Cerebellar cortex (tissue), 1 donor: ENCODE measurements at places on chromosomes 1 and 21.
A peak's percentile ranks its signal among the peaks of the same experiment; 100 is the strongest.

- no peak for DNase-seq
Observed at GRCh38 chr1:23451441-23451840, 26.9 kb upstream of the TCEA3 start.

GRCh38 chr1:98211271-98211845 is 290.5 kb upstream of the DPYD start:
- no peak for DNase-seq

DNA sequence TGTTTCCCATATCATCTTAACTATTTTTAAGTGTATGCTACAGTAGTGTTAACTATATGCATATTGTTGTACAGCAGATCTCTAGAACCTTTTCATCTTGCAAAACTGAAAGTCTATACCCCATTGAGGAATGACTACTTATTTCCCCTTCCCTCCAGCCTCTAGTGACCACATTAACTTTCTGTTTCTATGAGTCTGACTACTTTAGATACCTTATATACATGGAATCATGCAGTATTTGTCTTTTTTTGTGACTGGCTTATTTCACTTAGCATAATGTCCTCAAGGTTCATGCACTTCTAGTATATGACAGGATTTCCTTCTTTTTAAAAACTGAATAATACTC is 96.5 kb upstream of the BTG3 start:
- DNase-seq, result no peak

DNA sequence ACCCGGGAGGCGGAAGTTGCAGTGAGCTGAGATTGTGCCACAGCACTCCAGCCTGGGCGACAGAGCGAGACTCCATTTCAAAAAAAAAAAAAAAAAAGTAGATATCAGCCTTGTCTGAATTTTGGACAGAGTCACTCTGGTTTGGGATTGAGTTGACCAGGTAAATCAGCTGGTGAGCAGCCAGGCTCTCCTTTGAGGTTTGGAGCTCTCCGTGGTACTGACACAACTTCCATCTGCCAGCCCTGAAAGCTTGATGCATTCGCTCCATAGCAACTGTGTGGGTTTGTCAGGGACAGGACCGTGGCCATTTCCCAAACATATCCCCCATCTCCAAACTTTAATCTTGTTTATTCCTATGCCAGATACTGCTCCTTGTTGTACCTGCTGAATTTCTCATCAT is 155.2 kb downstream of the DMRTA2 start:
- DNase-seq, result no peak

- peak; percentile 35 for DNase-seq
Observed at GRCh38 chr21:28522014-28522799, 470.5 kb downstream of the LTN1 start.

GRCh38 chr21:46286648-46287002 is 483 bp downstream of the YBEY start:
- no peak for DNase-seq

DNA sequence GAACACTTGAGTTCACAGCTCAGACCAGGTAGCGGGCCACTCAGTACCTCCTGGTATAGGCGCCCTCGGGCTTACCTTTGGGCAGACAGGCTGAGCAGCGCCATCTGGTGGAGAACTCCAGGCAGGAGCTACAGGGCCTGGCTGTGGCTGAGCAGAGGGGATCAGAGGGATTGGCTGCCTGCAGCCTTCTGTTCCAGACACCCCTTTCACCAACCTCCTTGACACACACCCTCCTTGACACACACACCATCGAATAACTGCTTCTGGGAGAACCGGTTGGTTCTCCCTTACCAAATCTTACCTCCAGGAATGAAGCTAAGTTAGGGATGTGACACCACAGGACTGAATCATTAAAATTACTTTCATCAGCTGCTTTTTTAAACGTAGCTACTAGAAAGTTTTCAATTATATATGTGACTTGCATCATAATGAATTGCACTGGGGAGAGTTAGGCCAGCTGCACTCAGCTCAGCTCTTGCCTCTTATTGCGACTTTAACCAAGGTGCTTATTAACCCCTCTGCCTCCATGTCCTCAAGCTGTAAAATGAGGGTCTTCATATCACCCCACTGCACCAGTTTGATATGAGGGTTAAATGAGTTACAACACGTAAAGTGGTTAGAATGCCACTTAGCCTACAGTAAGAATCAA is 6.6 kb downstream of the LIN28A start:
- peak; percentile 89 for DNase-seq

- DNase-seq, result no peak
Observed at GRCh38 chr1:30607723-30608122, 115.7 kb downstream of the MATN1 start.

DNA sequence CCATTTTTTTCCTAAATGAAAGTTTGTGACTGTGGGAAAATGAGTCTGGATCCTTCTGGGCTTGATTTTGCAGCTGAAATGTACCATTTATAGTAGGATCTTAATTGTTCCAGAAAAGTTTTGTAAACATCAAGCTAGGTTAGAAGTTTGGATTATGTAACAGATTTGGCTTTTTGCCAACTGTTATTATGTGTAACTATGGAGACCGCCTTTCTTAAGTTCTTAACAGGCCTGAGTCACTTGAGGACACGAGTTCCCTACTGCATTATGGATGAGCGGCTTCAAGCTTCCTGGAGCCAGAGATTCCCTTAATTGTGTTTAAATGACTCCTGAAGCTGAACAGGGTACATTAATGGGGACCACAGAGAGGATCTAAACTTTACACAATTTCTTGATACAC is 22.2 kb downstream of the SLC25A33 start:
- DNase-seq, result peak; percentile 33

DNA sequence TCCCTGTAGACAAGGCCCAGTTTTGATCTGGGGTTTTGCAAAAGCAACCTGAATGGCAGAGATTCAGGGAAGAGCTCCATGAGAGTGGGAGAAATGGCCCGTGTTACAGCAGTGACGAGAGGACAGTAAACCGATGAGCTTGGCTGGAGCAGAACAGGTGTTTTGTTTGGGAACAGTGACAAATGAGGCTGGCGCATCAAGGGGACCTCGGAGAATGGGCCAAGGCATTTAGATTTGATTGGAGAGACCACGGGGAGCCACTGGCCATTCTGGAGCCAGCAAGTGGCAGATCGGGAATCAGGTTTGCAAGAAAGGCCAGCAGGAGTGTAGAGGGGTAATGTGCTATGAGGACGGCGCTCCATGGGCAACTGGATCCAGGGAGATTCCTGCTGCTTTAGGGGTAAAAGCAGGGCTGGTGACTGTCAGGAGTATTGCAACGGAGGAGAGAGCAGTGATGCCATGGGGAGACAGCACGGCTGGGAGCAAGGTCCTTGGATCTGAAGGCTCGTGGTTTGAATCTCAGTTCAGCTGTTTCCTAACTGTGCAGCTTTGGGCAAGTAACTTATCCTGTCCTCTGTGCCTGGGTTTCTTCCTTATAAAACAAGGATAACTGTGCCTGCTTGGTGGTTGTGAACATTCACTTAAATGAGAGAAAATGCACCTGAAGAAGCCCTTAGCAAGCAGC is 9.9 kb upstream of the KLHDC7A start:
- DNase-seq, result peak; percentile 79

GRCh38 chr1:197738927-197739326 is 36.4 kb downstream of the DENND1B start:
- peak; percentile 11 for DNase-seq

GRCh38 chr1:226722901-226723656 is 16.0 kb downstream of the ITPKB start:
- DNase-seq, result no peak

GRCh38 chr1:198655459-198656121 is 16.8 kb downstream of the PTPRC start:
- DNase-seq, result no peak

DNA sequence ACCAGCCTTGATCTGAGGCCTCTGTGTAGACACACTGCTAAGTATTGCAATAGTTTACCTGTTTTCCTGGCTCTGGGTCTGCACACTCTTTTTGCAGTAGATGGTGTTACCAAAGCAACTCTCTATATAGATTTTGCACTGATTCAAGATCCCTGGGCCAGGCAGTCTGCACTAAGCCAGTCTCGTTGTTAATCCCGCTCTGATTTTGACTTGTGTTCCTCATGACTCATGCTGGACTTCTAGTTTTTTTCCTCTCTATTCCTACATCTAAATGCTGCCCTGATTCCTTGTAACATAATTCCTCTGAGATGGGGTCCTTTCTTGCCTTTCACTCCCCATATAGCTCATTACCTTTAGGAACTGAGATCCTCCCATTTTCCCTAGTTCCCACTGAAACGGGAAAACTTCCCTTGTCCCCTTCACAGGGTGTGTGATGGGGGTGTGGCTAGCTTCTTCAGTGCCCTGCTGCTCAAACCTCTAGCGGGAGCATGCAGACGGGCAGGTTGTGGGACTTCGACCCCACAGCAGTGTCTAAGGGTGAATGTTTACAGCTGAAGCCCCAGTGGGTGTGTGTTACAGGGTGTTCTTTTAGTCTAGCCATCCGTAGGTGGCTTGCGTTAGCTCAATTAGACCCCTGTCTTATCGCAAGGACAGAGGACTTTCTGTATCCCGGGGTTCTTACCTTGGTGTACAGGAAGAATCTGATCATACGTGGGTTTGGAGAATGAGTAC is 106.5 kb upstream of the RAB3GAP2 start:
- DNase-seq, result no peak

DNA sequence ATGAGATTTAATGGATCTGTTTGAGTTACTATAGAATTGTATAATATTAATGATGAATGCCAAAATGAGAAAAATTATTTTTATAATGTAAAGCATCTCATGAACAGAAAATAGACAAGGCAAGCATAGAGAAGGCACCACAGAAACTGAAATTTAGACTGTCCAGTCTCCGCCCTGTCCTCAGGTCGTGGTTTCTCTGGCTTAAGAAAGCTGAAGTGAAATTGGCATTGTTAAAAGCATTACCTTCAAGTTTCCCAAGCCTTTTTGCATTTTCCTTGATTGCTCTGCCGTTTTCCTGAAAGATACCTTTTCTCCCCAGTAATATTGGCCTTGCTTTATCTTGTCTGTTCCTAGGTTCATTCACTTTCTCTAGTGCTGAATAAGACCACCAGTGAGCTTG is 58.0 kb downstream of the VPS13D start:
- no peak for DNase-seq

GRCh38 chr1:78275906-78276685 is 214.7 kb upstream of the PTGFR start:
- peak; percentile 0 for DNase-seq

- DNase-seq, result no peak
Observed at GRCh38 chr1:112317611-112318062, 78.4 kb upstream of the CTTNBP2NL start.

DNA sequence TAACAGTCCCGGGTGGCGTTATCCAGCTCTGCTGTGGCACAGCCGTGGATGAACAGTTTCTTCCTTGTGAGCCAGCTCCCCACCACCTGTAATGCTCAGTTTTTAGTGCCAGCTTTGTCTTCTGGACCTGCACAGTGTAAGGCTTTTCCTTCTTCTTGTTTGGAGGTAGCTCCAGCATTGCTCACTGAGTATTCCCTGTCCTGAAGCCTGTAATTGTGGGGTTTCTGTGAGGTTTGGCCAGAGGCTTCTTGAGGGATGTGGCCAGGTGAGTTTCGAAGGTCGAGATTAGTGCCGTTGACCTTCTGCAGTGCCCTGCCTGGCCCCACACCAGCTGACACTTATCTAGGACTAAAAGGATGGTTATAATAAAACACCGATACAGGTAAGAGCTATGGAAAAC is 75.0 kb downstream of the PBX1 start:
- no peak for DNase-seq

DNA sequence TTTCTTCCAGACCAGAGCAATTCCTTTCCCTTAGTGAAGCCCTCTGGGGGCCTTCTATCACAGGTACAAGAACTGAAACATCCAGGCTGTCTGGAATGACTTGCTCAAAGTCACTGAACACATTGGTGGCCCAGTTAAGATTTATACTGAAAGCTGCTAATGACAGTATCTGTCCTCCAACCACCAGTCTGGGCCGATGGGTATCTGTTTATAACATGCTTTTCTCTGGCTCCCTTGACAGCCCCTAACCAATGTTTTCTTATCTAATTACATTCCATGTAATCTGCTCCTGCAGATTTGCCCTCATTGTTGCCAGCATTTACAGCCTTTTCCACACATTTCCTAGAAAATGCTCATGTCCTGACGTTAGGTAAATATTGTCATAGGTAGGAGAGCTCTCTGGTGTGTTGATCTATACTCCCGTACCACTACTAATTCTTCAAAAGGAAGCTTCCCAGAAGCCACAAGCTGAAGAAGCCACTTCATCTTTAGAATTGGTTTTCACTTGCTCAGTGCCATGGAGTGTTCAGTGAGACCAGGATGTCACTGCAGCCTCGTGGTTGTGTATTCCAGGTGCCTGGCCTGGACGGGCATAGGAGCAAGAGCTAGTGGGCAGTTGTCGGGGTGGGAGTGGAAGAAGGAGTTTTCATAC is 163.9 kb downstream of the TSEN15 start:
- DNase-seq, result no peak

- no peak for DNase-seq
Observed at GRCh38 chr1:10529765-10530164, 55.0 kb downstream of the PEX14 start.

GRCh38 chr1:180177931-180178330 is 23.3 kb downstream of the QSOX1 start:
- no peak for DNase-seq

DNA sequence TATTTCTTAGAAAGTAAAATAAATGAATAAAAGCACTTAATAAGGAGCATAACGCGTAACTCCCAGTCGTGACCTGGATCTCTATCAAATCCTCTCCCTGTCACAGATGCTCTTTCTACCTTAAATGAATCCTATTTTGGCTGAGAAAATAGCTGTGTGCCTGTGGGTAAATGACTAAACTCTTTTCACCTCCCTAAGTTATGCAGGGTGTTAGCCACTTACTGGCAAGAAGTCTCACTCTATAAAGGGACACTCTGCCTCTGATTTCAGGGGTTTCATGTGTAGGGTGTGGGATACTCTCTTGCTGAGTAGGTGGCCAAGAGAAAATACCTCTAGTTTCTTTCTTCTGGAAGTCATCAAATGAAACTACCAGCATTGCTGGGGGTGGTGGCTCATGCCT is 24.3 kb upstream of the PPP1R15B start:
- DNase-seq, result no peak

GRCh38 chr1:180956028-180956640 is 43.4 kb downstream of the KIAA1614 start:
- DNase-seq, result peak; percentile 73

DNA sequence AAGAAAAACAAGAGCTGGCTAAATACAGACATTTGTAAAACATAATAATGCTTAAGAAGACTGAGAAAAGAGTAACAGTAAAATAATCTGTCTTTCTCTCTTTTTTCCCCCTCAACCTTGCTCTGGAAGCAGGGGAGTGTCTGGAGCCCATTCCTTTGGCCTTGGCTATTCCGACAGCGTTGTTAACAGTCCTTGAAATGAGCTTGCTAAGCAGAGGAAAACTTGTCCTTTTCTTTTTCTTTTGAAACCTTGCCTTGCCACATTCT is 6.7 kb upstream of the CA6 start:
- DNase-seq, result no peak

- no peak for DNase-seq
Observed at GRCh38 chr1:13710086-13710485, 10.1 kb downstream of the PRDM2 start.

- DNase-seq, result no peak
Observed at GRCh38 chr1:151585622-151586021, 26.2 kb upstream of the SNX27 start.
